D341Med (cell line): ENCODE measurements at places on chromosomes 5 and 9.

GRCh38 chr5:150449517-150450339 lies at the start of gene RPS14:
TSS of gene RPS14 (minus strand) at chr5:150449739. CDS start at chr5:150447733, 2,006 bp downstream.
- peak; percentile 92 for DNase-seq

GRCh38 chr9:105483618-105484017 lies 35.8 kb downstream of the FSD1L start:
- no peak for DNase-seq

DNA sequence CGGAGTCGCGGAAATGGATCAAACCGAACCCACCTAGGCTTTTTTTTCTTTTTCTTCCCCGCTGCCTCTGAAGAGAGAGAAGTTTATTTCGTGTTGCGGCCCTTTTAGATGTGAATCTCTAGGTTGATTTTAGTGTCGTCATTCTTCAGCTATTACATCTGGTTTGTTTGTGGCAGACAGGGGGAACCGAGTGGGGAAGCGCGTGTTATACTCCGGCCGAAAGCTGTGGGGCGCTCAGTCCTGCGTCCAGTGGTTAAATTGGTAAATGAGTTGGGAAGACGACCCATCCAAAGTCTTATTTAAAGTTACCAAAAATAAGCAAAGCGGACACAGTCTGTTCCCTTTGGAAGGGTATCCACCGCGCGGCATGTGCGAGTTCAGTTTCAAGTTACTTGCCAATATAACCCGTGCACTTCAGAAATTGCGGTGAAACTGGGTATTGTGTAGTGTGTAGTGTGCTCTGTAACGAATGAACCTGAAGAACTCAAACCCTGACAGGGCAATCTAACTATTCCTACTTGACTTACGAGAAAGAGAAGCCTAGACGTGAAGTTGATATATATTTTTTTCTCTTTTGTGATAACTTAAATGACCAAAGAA lies 1.3 kb downstream of the MAN2A1 start:
- peak; percentile 66 for DNase-seq

- no peak for DNase-seq
These were observed 122.9 kb downstream of the BASP1 start for GRCh38 chr5:17340379-17340778.

GRCh38 chr9:104805441-104805840 lies 41.5 kb downstream of the NIPSNAP3B start:
- DNase-seq: no peak

DNA sequence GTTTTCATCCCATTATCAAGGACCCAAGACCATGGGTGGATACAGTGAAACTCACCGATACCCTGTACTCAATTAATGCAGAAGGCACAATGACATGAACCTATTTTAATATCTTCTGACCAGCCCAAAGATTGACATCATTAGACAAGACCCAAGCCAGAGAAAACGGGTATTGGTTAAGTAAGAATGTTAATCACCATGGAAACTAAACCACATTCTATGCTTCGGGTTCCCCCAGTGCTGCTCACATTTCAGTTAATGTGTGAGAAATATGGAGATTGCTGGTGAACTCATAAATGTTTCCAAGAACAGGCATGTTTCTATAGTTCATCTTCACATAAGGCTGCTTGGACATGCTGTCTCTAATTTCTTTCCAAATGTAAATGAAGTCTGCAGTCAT lies 77.0 kb downstream of the IRX2 start:
- DNase-seq: no peak

- DNase-seq: peak; percentile 51
These were observed 31.5 kb upstream of the MYORG start for GRCh38 chr9:34408173-34408572.

- DNase-seq: no peak
These were observed 53.8 kb downstream of the CDC14B start for GRCh38 chr9:96565671-96566497.
